ENCODE measurements at places on chromosomes 6 and 20.

- no peak for DNase-seq
Measured at GRCh38 chr6:113857556-113858479, 673 bp downstream of the MARCKS start.

- DNase-seq: no peak
Measured at GRCh38 chr6:134883314-134883713, 66.6 kb downstream of the ALDH8A1 start.

DNA sequence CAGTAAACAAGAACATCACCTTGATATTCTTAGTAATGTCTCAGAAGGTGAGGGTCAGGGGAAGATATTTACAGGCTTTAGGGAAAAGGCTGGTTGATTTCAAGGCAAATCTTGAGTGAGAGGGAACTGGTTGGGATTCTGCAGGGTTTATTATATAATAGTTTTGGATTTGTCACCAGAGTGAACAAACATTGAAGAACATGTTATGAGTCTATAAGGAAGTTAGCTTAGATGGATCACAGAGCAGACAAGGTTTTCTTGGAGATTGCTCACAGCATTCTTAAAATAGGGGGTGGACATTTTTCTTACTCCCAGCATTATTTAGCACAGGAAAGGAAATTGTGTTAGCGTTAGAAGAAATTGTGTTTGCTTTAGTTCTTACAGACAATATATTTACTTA is 324.9 kb downstream of the LAMA2 start:
- DNase-seq: no peak

DNA sequence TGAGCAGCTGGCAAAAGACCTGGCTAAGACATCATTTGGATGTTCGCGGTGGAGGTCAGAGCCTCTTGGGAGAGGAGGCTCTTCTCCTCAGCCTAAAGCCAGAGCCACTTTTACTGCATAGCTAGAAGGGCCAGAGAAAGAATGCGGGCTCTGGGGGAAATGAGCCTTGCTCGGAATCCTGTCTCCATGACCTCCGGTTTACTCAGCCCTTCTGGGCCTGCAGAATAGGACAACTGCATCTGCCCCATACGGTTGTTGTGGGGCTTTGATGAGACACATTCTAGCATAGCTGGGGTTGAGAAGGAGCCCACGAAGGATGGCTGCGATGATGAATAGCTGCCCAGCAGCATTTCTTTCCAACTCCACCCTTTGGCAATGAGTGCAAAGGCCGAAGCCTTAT is 115.0 kb upstream of the SLC22A23 start:
- no peak for DNase-seq

GRCh38 chr6:43772681-43773049 is 2.7 kb downstream of the VEGFA start:
- no peak for DNase-seq

DNA sequence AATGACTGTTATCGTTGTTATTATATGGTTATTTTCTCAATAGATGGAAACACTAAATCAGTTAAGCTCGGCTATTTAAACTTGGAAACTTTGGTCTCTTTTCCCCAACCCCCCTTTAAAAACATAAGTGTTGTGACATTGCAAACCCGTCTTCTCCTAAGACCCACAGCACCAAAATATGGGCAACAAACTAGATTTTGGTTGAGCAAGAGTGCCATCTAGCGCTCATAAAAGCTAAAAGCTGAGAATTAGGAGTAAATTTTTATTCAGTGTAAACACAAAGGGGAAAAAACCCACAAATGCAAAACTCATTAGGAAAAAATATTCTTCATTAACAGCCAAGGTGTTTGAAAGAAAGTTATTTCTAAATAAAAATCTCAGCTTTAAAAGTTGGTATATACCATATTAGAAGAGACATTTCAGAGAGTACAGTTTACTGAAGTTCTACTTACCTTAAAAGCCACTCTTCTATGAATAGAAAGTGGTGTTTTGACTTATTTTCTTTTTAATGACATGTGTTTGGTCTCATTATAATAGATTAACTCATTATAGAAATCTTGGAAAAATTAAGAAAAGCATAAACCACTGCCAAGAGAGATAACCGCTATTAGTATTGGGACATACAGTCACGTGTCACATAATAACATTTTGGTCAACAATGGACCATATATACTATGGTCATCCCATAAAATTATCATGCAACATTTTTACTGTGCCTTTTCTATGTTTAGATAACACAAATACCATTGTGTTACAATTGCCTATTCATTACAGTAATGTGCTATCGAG is 21.1 kb downstream of the SESN1 start:
- DNase-seq: no peak

- peak; percentile 31 for DNase-seq
Measured at GRCh38 chr20:58852543-58853271, at the start of gene GNAS. Gene GNAS, plus strand, starts transcription at chr20:58852716.

GRCh38 chr20:23365390-23366165 is 3.6 kb downstream of the GZF1 start:
- no peak for DNase-seq

- DNase-seq: no peak
Measured at GRCh38 chr6:37483252-37483901, 16.3 kb downstream of the CCDC167 start.

- DNase-seq: no peak
Measured at GRCh38 chr6:142238881-142239280, 62.9 kb upstream of the ADGRG6 start.

GRCh38 chr6:80003826-80004172 is 650 bp upstream of the TTK start:
- no peak for DNase-seq

GRCh38 chr20:20711413-20711812 is 1.0 kb downstream of the RALGAPA2 start:
- no peak for DNase-seq

DNA sequence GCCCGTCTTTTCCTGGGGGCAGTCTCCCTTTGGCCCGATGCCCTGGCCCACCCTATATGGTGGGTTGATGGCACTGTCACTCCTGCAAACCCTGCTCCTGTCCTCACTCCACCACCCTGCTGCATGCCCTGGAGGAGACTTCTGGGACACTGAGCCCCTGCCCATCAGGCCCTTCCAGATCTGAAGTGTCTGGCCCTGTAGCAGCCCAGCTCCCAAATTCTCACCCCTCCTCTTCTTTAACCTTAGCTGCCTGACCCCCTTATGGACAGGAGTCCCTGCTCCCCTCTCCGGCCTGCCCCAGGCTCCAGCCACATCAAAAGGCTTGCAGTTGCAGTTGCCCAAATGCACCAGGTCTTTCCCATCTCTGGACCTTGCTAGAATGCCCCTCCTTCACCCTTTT is 20.8 kb upstream of the SLC32A1 start:
- no peak for DNase-seq
